ENCODE measurements at places on chromosomes 7 and 10.

DNA sequence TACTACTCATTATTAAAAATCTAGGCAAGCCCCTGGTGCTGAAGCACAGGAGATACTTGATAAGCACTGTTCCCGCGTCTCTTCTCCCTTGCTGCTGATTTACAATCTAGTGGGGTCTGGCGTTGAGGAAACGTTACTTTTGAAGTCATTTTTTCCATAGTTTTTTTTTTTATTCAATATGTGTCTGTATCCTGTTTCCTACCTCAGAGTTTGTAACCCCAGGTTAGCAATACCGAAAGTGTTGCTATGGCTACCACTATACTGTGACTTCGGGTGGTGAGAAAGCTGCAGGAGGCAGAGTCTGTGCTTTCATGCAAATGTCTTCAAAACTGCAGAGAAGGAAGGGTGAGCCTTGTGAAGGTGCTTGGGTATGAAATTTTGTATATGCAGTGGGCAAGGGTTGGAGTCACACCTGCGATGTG lies 458.8 kb upstream of the GHITM start:
- peak; percentile 54 for DNase-seq

DNA sequence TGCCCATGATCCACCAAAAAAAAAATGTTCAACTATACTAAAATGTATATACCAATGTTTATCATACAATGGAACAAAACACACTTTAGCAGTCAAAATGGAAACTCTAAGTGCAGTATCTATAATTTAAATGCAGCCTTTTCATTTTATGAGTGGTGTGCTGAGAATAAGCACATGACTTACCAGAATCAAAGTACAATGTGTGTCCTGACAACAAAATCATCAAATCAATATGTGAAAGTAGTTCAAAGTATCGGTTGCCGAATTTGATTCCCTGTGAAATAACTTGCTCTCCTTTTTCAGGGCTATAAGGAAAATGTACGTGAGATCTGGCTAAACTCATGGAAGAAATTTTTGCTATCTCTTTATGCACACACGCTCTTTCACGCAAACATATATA lies 16.9 kb upstream of the KIF5B start:
- no peak for DNase-seq

- DNase-seq = no peak
Observed at GRCh38 chr7:40680657-40681056, 545.9 kb downstream of the SUGCT start.

GRCh38 chr7:23337374-23337773 lies 38.2 kb downstream of the MALSU1 start:
- no peak for DNase-seq

DNA sequence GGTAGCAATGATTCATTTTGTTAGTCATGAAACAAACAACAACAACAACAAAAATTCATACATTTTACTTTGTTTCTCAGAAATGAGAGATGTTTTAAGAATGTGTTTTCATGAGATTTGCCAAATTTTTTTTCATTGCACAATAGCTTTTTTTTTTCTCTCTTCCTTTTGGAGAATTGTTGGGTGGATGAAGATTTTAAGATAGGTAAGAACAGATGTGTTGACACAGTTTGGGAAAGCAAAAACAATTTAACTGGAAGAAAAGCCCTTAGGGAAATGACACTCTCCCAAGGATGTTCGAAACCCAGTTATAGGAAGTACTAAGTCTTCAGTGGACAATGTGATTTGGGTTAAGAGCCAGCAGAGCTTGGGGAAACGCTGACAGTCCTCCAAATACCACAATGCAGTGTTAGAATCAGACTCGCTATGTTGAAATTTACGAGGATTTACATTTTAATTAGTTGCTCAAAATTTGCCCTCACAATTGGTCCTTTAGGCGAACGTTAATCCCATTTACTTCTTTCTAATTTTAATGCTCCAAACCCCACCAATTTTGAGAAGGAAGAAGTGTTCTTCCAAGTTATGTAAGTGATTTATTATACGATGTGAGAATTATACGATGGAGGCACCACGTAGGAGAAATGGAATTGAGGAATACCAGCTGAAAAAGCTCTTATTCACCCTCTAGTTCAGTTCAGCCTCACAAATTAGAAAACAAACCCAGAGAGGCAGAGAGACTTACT lies 61.2 kb downstream of the HHEX start:
- no peak for DNase-seq

DNA sequence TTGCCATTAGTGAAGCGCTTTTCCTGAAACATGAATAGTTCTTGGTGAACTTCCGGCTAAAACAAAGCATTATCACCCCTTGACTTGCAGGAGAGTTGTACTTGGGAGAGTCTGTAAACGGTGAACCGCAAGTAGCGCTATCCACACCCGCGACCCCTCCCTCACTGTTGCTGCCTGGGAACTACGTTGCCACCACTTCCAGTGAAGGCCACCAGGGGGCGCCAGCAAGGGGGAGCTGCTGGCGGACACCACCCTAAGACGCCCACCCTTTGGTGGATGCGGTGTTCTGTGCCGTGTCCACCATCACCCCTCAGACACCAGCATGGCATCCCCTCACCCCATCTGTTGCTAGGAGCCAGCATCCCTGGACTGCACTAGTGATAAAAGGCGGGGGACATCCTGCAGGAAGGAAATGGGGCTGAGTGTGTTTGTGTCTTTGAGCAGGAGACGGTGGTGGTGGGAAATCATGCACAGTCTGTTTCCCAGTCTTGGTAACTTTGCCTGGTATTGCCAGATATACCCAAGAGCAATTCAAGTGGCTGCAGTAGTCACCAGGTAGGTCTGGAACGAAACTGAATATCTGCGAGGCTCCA lies 298.2 kb downstream of the FRMD4A start:
- peak; percentile 66 for DNase-seq

GRCh38 chr10:69631566-69631965 lies 1.5 kb downstream of the FAM241B start:
- DNase-seq = no peak

DNA sequence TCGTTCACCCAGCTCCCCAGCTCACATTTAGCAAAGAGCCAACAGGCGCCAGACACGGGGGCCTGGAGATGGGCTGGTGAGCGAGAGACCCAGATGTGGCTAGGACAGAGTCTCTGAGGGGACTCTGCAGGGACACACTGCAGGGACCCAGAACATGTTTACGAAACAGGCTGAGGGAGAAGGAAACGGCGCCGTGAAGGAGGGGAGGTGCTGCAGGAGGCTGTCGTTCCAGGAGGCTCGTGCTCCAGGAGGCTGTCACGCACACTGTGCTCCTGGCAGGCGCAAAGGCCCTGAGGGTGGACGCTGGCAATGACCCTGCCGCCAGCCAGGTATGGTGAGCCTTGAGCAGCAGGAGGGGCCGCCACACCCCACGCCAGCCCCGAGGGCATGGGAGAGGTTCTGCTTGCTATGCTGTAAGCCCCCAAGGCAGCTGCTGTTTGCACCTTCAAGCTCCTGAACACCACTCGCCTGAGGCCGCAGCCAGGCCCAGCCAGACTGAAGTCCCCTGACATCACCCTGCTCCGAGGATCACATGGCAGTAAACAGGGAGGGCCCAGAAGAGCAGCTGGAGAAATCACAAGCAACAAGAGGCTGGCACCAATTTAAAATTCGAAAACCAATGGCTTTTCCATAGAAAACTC lies 27.3 kb downstream of the ADAP1 start:
- DNase-seq = no peak

- DNase-seq = no peak
Observed at GRCh38 chr7:81298951-81299666, 380.3 kb upstream of the SEMA3C start.

GRCh38 chr10:31215052-31215451 lies 104.0 kb upstream of the ZEB1 start:
- no peak for DNase-seq

- DNase-seq = no peak
Observed at GRCh38 chr10:126634347-126634746, 36.1 kb downstream of the C10orf90 start.

DNA sequence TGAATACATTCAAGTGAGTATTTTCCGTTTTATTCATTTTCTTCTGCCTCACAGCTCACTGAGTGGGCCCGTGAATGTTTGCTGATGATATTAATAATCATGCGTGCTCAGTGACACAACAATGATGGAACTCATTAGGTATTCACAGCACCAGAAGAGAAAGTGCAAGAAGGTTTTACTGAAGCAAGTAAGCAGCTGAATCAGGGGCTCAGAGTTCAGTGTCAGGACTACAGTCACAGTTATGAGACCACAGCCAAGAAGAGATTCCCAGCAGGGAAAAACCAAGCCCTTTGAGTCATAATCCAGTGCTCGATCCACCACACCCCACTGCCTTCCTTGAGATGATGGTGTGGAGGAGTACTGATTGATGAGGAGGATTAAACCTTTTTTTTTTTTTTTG lies 247.4 kb downstream of the KIAA1217 start:
- DNase-seq = no peak

- DNase-seq = no peak
Observed at GRCh38 chr10:6756716-6757115, 176.6 kb upstream of the PRKCQ start.

- DNase-seq = no peak
Observed at GRCh38 chr10:36720895-36721294, 404.5 kb upstream of the ANKRD30A start.

DNA sequence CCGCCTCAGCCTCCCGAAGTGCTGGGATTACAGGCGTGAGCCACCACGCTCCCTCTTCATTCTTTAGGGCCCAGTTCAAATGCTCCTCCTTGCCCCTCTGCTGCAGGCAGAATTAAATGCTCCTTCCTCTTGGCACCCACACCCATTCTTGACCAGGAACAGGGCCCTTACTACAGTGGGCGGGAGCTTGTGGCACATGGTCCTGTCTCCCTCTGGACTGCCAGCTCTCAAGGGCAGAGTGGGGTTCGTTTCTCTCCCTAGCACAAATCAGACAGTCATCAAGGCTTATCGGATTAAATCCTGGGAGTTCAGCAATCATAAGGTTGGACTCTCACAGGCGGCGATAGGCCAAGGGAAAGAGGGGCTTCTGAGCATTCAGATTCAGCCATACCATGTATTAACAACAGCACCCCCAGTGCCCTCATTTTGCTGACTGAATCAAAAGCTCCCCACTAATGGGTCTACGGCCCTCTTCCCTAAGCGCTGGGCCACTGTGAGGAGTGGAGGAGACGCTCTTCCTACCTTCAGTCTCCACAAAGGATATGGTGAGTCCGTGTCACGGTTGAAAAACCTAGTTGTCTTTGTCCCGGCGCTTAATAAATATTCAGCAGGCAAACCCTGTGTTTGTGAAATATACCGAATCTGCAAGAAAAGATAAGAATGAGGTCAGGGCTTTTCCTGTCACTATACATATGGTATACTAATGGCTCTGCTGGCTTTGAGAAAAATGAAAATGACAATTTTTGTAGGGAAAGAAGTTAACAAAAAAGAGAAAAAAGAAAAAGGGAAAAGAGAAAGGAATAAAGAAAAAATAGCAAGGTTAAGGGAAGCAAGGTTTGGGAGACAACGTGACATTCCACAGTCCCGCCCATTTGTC lies 107.4 kb downstream of the CLEC2L start:
- no peak for DNase-seq

DNA sequence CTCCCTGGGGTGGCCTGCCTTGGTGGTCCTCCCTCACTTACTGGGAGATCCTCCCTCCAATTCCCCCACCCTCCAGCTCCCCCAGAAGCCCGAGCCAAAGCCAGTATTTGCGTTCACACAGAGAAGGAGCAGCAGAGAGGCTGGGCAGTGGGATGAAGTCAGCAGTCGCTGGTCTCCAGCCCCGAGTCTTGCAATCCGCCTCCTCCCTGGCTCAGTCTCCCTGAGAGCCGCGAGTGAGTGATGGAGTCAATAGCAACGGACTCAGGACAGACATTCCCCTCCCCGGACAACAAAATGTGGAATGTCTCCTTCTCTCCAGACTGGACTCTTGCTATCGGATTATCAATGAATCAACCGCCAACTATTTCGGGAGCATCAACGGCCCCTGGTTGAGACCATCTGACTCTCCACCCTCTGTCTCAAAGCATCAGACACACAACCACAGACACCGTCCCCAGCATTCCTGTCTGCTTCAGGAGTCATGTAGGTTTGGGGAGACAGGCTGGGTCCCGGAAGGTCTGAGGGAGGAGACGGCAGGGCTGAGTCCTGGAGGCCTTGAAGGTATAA lies 178.4 kb downstream of the SH3PXD2A start:
- DNase-seq = no peak

DNA sequence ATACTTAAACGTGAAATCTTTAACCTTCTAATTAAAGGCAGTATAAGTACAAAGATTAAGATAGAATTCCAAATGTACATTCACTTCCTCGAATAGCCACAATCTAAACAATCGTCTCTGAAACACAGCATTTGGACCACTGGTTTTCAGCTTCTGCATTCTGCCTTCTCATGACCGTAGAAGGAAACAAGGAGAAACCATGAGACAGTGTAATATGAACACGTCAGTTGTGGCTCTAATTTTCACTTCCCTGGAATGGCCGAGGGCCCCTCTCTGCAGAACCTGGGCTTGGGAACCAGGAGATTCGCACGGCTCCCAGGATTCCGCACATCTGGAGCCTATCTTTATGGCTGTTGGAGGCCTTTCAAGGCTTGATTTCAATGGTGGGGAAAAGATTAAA lies 189.3 kb downstream of the KLF6 start:
- DNase-seq = no peak

DNA sequence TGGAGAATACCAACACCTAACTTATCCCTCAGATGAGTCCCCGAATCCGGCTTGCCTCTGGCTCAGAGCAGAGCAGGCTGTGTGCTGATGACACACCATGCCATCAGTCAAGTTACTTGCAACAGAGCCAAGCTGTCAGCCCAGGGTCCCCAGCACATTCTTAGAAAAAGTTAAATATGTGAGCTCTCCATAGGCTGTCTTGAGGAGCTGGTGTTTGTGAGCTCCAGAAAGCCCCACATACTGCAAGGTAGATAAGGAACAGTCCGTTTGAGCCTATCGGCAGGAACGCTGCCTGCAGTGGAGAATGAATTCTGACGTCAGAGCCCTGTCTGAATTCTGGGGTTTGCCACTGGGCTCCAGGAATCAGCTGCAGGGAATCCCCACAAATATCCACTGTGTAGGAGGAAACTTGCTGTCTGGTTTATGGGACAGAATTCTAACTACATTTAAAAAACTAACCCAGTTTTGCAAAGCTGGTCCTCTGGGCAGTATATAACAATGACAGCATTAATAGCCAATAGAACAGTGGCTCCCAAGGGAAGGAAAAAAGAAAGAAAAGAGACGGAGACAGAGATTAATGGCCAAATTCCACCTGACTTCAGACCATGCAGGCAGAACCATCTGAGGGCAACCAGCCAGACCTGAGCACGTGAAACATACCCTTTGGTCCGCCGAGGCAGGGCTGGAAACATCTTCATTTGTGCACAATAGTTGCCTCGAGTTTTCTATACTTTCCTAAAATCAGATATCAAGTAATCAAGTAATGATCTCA lies 3.6 kb downstream of the SFXN4 start:
- no peak for DNase-seq

DNA sequence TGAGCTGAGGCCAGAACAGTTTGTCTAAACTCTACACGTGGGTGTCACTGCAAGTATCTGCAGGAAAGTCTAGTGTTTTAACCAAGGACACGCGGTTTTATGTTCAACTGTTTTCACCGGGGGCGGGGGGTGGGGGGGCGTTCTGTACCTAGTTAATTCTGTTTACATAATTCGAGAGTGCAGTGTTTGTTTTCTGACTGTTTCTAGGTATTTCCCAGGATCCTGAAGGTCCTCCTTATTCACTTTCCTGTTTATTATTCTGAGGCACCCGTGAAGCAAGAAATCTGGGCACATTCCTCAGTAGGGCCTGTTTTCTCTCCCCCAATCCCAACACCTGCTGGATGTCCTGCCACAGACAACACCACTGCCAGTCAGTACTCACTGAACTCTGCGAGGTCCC lies 7.6 kb downstream of the LOXL4 start:
- DNase-seq = no peak
